Stimulated activated naive B cell treated with anti-CD40 and anti-IgM and Interleukin-4, amounts not matched to agents 10 μg/mL and 1 μg/mL and 100 μg/mL, for 72 hours (primary cell): ENCODE measurements at places on chromosomes 7 and 10.

GRCh38 chr10:70444744-70445143 lies 3.3 kb upstream of the NODAL start:
- DNase-seq = no peak

GRCh38 chr7:99061001-99061776 lies 82.7 kb downstream of the SMURF1 start:
- DNase-seq = no peak

- DNase-seq = no peak
Measured at GRCh38 chr10:47206449-47207280, 93.3 kb upstream of the GDF10 start.

- no peak for DNase-seq
Measured at GRCh38 chr10:124736491-124737136, 7.6 kb downstream of the FAM53B start.

DNA sequence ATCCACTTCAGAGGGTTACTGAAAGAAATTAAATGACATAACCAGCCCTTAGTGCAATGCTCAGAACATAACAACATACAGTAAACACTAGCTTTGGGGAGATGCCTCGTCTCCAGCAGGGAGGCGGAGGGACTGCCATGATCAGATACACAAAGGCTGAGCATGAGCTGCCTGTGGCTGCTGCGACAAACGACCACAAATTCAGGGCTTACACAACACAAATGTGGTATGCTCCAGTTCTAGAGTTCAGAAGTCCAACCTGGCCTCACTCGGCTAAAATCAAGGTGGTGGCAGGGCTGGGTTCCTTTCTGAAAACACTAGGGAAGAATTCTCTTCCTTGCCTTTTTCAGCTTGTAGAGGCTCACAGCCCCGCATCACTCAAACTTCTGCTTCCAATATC lies 128.2 kb upstream of the ADAM12 start:
- DNase-seq = no peak
